Myocyte (in vitro differentiated cells): ENCODE measurements at places on chromosomes 2 and 18.

- DNase-seq: no peak
Measured at GRCh38 chr2:3409627-3410170, 30.2 kb downstream of the TRAPPC12 start.

- DNase-seq: no peak
Measured at GRCh38 chr2:101402630-101403029, 15.3 kb upstream of the CREG2 start.

- DNase-seq: no peak
Measured at GRCh38 chr2:225013425-225014365, 28.6 kb downstream of the DOCK10 start.

- no peak for DNase-seq
Measured at GRCh38 chr18:2102022-2102421, 469.3 kb downstream of the METTL4 start.
